ENCODE measurements at places on chromosomes 1 and 21. TPM values are rescaled to one million over a fixed set of nuclear protein-coding genes. Genes with fewer than 3 reads are reported as not detected.

PDE4B gene
- 20.5 TPM for total RNA-seq

MAB21L3 gene
- total RNA-seq, result not detected

PLPP3 gene
- 59.7 TPM for total RNA-seq

SYCP1 gene
- total RNA-seq, result not detected

LORICRIN gene
- not detected for total RNA-seq

FPGT gene
- total RNA-seq, result 13.7 TPM
